ENCODE measurements at places on chromosomes 2 and 18.

GRCh38 chr2:10868465-10869314, 43.0 kb upstream of the KCNF1 start:
- DNase-seq = no peak

DNA sequence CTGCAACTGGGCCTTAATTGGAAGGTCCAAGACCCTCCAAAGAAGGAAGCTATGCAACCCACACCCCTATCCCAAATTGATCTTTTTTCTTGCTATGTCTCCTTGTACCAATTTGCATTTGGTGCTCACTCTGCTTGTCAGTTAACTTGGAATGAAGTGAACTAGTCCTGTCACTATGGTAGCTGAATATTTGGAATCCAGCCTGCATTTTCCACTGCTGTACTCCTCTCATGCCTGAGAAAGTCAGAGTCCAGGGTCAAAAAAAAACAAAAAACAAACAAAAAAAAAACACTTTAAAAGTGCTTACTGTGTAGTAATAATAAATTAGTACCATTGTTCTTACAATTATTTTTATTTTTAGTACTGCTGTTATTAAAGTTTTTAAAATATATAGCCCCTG, 462.8 kb upstream of the SLC8A1 start:
- no peak for DNase-seq

- DNase-seq = no peak
Measured at GRCh38 chr2:225512876-225513540, 113.5 kb downstream of the NYAP2 start.

- no peak for DNase-seq
Measured at GRCh38 chr2:31810200-31810917, 200.4 kb downstream of the MEMO1 start.

DNA sequence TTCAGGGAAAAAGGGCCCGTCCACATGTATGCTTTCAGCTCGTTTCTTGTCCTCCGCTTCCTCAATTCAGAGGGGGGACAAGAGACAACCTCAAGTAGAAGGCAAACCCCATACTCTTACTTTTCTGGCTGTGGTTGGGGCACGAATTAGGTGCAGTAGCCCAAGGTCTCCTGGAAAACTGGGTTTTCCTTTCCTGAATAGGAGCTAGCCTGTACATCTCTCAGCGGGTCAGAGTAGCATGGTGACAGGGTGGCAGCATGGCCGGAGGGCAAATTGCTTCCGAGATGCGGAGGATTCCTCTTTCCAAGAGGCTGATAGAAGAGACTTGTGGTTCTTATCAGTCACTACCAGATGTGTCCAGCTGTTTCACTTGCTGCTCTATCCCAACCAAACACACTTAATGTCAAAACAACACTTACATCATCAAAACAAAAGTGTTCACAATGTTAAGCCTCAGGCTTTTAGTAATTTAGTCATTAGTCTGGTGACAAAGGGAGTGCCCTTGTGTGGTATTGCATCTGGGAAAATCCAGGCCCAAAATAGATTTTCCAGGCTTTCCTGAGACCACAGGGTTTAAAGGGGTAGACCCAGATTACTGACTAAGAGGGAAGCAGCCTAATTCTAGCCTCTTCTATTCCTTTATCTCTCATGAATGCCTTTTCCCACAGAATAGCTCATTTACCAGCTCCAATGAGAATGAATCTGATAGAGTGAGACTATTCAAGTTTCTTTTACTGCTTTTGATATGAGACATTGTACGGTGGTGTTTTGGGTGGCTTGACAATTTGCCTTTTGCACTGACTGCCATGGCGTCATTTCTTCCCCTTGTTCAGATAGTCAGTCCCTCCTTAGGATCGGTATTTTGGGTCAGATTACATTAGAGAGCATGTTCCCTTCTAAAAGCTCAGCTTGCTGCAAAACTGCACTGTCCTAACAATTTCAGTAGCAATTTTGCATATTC, 162.0 kb downstream of the LTBP1 start:
- DNase-seq = no peak

DNA sequence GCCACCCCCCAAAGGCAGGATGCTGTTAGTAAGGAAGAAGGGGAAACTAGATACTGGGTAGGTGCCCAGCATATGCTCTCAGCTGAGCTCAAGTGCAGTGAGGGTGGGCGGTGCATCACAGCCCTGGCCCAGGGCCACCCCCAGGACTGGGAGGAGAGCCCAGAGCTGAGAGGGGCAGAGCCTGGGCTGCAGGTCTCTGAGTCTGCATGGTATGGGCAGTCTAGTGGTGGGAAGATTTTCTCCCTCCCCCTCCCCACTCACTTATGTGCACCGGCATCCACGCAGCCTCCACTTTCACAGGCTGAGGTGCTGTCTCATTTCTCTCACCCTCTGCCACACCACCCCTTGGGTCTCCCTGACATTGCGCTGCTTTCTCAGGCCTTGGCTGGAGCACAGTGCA, 48.5 kb upstream of the CAB39 start:
- DNase-seq = no peak

DNA sequence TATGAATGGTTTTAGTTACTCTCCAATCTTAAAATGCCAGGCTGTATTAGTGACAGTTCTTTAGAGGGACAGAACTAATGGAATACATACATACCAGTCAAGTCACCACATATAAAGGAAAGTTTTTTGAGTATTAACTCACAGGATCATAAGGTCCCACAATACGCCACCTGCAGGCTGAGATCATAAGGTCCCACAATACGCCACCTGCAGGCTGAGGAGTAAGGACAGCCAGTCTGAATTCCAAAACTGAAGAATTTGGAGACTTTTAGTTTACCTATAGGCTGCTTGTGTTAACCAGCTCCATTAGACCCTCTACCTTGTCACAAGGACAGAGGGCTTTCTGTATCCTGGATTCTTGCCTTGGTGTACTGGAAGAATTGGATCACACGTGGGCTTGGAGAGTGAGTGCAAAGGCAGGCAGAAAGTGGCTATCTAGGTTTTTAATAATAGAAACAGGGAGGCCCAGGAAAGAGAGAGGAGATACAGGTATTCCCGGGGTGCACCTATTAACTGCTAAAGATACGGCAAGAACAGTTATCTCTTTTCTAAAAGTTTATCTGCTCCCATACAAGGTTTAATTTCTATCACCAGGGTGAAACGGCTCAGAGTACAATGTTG, 234.9 kb upstream of the CYRIA start:
- DNase-seq = peak; percentile 41

- DNase-seq = no peak
Measured at GRCh38 chr2:85387754-85388153, 22.4 kb downstream of the CAPG start.

DNA sequence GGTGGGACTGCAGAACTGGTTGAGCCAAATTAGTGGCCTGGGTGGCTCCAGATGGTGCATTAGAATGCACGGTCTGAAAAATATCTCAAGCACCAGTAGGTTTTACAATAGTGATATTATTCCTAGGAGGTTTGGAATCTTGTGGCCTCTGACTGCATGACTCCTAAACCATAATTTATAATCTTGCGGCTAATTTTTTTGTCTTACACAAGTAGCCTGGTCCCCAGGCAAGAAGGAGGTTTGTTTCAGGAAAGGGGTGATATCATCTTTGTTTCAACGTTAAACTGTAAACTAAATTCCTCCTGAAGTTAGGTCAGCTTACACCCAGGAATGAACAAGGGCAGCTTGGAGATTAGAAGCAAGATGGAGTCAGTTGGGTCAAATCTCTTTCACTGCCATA, 98.9 kb upstream of the ARL4C start:
- DNase-seq = no peak

- no peak for DNase-seq
Measured at GRCh38 chr2:85263591-85263990, 64.2 kb downstream of the TGOLN2 start.

DNA sequence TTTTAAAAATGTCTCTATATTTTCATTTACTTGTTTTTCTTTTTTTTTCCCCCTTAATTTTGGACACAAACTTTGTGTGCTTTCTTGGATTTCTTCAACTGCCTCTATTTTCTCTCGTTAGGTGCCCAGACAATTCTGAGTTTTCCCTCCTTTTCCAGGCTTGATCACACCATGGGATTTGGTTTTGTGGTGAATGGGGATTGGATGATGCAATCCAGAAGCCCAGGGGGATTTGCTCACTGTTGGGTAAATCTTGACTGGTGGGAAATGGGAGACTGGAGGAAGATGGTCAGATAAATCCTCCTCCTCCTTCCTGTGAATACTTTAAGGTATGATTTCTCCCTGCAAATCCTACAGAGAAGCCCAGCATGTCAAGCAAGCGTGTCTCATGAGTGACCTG, 19.5 kb upstream of the PAX8 start:
- DNase-seq = no peak

- DNase-seq = no peak
Measured at GRCh38 chr2:241441492-241441891, 66.9 kb downstream of the STK25 start.

- no peak for DNase-seq
Measured at GRCh38 chr2:120381661-120382060, 35.7 kb downstream of the INHBB start.

- DNase-seq = no peak
Measured at GRCh38 chr18:31590570-31590969, 1.1 kb upstream of the TTR start.

DNA sequence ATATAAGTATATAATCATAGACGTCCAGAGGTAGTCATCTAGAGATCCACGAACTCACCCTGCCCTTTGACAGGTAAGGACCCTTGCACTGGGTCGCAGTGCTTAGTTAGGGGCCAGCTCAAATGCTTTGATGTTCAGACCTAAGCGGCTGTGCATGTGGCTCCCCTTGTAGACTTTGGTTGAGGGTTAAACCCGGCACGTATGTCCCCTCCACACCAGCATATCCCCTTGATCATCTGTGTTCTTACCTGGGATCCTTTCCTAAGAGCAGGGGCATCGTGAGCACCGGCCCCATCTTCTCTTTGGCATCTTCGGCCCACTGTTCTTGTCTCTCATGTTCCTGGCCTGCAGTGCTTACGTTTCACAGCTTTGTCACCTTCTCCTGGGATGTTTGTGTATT, 31.4 kb downstream of the GRHL1 start:
- DNase-seq = no peak

- no peak for DNase-seq
Measured at GRCh38 chr2:171741189-171741588, 53.9 kb downstream of the DYNC1I2 start.

- peak; percentile 18 for DNase-seq
Measured at GRCh38 chr18:67276638-67277037, 239.9 kb downstream of the DSEL start.

GRCh38 chr2:162013514-162014475, 60.2 kb downstream of the DPP4 start:
- DNase-seq = no peak

DNA sequence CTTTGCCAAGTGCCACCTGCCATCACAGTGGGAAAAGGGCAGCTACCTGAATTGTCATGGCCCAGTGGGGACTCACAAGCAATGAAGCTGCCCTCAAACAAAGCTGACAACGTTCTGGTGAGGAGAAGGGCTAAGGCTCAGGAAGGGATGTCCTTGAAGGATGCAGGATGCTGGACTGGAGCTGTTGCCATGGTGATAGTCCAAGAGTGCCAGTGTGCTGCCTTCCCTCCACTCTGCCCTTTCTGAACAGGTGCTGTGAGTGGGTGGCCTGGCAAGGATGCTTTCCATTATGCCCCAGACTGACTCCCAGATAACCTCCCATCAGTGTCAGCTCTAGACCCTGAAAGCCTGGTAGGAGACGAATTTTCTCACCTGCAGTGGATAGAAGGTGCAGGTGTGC, 137.8 kb upstream of the GYPC start:
- DNase-seq = no peak

DNA sequence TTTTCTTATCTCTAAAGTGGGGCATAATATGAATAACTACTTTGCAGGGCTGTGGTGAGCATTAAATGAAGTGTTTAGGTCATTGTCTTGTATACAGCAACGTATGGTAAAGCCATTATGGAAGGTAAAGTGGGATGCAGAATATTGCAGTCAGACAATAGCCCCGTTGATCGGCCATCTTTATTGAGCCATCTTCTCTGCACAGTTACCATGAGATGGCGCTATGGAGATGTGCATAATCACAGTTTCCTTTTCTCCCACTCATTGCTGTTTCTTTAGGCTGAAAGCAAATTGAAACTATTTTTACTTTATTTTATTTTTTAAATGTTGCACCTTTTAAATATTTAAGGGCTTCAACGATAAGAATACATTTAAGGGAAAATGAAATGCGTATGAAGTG, 108.9 kb downstream of the THSD7B start:
- DNase-seq = peak; percentile 34

DNA sequence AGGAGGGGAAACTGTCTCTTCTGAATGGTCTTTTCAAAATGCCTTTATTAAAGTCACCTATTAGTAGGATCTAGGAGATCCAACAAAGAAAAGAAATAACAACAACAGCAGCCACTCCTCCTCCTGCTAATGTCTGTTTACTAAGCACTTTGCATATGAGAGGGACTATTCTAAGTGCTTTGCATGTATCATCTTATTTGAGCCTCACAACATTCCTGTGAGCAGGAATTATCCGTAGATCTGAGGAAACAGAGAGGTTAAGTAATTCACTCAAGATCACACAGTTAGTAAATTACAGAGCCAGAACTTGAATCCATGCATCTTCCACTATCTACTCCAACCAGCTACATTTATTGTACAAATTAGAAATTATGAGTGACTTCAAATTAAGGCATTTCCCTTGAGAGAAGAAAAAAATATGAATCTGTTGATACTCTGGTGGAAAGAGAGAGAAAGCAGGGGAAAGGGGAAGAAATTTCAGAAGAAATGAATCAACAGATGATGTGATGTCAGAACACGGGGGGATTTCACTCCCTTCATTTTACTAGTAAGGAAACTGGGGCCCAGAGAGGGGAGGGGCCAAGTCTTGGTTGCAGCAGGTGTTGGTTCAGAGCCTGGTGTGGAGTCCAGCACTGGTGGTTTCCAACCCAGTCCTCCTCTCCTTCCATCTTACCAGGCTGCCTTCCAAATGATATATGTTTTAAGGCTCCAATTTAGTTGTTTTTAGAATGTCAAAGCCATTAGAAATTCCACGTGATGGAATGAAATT, 49.7 kb downstream of the TSN start:
- no peak for DNase-seq

- DNase-seq = no peak
Measured at GRCh38 chr2:155141418-155141817, 442.9 kb downstream of the KCNJ3 start.

DNA sequence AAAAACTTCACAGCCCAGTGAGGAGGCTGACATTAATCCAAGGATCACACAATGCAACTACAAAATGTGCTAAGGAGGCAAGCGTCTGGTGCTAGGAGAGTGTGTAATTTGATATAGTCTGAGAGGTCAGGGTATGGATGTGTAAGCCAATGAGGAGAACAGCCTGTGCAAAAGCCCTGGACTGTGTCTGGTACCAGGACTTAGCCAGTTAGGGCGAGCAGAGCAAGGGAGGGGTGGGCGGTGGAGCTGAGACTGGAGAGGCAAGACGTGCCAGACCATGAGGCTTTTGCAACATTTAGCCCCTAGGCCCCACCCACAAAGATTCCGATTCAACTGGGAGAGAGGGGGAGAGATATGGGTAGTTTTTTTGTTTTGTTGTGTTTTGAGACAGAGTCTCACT, 33.5 kb upstream of the SPRED2 start:
- no peak for DNase-seq
